ENCODE measurements at places on chromosomes 4 and X.

GRCh38 chrX:109281483-109282275 is 200.2 kb downstream of the GUCY2F start:
- no peak for DNase-seq

DNA sequence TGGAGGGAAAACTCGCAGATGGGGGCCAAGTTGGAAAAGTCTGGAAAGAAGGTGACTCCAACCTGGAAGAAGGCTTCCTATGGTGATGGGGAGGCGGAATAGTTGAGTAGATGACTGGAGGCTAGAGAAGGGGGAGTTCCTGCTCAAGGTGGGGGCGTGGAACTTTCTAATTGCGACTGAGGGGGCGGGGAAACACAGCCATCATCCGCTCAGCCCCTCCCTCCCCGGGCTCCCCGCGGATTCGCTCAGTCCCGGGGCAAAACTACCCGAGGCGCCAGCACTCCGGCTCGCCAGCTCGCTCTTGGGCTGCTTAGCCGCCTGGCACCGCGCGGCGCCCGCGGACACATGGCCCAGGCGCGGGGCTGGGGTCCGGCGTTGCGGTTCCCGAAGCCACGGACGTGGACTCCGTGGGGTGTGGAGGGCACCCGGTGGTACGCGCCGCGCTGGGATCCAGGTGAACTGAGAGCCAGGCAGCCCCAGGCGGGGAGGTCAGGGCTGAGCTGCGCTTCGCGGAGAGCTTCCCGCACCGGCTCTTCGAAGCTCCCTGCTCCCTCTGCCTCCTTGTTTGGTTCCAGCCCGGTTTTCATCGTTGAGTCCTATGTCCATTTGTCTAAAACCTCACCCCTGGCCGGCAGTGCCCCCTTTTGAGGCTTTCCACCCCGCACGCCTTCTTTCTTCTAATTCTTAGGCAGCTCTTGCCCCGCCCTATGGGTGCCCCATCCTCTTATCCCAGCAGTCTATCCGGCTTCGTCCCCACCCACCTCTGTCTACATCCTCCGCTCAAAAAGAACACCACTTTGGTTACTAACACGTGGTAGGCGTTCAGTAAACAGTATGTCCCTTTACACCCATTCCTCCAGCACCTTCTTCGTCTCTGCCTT is 38.9 kb downstream of the STARD8 start:
- no peak for DNase-seq

GRCh38 chr4:104457308-104457981 is 37.2 kb downstream of the CXXC4 start:
- DNase-seq: no peak

- DNase-seq: no peak
Measured at GRCh38 chr4:147678106-147678505, 5.9 kb downstream of the PRMT9 start.
